ENCODE measurements at places on chromosomes 7 and 10.
A peak's percentile ranks its signal among the peaks of the same experiment; 100 is the strongest.

DNA sequence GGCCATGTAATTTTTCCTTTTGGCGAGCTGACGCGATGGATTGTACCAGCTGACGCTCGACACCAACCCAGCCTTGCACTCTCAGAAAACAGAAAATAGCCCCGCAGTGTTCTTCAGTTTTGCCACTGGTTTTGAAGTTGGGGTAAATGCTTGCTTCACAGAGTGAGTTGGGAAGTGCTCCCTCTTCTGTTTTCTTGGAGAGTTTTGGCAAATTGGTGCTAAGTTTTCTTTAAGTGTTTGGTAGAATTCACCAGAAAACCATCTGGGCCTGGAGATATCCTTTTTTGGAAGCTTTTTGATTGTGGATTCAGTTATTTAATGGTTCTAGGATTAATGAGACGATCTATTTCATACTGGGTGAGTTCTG is 252.8 kb downstream of the ELFN1 start:
- DNase-seq: no peak

DNA sequence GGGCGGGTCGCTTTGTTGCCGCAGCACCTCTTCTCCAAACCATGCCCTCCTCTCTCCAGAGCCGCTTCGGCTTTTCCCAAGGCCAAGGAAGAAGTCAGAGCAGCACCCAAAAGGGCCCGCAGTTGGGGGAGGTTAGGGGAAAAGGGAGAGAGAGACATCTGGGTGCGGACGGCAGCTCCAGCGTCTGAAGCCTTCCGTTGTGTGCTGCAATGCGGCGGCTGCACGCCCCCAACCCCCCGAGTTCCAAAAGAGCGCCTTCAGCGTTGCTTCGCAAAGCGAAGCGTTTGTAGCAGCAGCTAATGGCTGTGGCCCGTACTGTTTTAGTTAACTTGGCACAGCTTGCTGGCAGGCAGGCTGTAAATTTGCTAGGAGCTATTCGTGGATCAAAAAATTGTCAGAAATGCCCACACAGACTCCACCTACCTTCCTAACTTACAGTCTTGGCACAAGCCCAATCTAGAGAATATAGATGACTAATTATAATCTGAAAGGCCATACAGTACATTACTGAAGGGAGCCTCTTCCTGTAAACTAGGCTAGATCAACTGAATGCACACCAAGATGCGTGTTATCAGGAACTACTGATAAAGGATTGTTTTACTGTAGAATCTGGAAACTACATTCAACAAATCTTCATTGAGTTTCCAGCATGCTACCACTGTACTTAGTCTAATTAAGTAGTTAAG is 1.1 kb upstream of the KBTBD2 start:
- no peak for DNase-seq

DNA sequence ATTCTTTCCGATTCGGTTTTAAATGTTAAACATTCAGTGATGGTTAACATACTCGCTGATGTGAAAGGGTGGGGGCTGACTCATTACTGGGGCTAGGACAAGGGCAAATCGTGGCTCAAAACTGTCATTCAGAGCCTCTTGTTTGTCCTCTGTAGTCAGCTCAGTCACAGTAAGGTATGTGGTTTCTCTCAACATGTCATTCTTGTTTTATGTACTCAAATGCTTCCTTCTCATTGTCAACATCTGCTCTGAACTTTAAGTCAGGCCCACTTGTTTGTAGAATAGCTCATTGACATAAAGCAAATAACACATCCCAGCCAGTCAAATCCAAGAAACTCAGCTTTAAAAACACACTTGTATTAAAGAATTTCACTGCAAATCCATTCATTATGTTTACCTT is 7.3 kb downstream of the SLC16A9 start:
- no peak for DNase-seq

DNA sequence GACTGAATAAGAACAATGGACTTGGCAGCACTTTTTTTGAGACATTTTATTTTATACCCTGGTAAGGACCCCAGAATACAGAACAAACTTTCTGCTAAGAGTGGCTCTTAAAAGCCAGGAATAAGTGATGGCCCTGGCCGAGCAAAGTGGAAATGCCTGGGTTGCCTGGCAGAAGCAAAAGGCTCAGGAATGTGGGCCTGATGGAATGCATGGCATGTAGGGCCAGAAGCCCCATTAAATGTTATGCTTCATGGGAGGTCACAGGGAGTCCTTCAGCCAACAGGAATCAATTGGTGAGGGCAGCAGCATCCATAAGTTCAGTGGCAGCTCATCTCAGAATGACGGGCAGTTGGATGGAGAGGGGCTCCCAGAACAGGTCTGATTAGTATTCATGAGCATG is 301.5 kb upstream of the CACNA2D1 start:
- no peak for DNase-seq

GRCh38 chr7:104150470-104150869 is 57.3 kb downstream of the ORC5 start:
- no peak for DNase-seq

DNA sequence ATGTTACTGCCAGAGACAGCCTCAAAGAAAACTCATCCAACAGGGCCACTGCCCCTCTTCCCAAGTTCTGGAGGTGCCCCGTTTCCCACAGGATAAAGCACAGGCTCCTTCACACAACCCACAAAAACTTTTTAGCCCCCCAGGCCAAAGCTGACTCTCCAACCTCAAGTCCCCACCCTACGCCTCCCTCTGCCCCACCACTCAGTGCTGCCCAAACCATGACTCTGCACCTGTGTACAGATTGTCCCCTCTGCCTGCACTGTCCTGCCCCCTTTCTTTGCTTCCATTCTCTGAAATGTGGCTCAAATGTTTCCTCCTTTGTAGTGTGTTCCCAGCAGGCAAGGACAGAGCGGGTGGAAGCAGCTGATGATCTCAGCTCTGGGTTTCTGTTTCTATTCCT is 284.0 kb downstream of the GRID1 start:
- no peak for DNase-seq

DNA sequence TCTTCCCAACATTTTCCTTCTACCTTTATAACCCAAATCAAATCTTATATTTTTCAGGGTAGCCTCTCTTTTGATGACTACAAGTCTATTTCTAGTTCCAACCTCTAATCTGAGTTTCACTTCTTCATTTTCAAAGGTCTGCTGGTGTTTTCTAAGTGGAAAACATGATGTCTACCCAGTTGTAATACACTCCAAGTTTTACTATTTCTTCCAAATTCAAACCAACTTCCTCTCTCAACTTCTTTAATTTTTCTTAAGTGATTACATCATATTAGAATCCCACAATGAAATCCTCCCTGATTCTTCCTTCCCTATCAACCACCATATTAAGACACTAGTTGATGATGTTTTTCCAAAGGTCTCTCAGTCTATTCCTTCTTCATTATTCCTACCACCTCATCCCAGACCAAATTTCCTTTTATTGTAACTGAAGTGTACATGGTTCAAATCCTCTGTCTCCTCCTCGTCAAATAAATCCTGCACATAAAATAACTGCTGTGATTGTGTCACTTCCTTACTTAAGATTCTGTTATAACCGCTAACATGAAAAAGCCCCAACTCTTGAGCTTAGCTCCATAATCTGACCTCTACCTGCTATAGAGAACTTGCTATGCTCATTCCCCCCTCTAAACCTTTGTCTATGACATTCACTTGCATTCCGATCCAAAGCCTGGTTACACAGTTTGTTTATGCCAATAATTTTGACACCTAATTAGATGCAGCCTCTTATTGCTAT is 12.7 kb downstream of the TAS2R38 start:
- no peak for DNase-seq

DNA sequence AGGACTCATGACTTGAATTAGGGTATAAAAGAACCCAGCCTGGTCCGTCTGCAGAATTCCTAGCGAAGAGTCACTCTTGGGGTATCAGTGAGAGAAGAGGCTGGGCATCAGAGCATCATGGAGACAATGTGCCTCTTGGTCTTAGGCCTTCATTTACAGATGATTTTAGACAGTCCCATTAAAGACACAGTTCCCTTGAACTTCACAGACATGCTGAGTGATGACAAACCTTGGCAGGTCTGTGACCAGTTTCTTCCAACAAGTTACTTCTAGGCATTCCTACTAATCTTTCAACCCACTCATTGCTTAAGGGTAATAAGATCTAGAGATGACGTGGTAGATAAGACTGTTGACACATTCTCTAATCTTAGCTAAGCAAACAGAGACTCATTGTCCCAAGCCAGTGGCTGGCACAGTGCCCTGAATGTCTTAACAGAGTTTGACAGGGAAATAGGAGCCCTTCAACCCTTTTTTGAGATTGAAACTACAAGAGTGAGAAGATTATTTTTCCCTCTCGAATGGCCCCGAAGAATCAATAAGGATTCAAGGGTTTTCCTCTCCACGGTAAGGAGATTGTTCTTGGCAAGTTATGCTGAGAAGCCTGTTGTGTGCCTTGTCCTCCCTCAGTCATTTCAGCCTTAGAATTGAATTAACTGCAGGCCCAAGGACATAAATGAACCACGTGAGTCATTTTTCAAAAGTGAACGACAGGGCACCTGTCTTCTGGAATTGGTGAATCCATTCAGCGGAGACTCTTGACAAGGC is 281.1 kb downstream of the CCDC3 start:
- DNase-seq: no peak

DNA sequence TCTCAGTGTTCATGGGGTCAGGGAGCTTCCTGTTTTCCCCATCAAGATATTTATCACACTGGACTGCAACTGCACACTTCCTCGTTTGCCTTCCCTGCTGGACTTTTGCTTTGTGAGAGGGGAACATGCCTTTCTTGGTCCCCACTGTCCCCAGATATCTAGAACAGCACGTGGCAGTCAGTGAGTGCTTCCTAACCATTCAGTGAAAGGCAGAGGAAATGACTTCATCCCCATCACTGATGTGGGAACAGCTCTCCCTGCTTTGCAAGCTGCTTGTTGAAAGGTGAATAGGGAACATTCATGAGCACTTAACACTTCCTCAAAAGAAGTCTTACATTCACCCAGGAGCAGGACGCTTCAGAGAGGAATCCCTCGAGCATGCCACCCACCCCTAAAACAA is 135.4 kb downstream of the MYOF start:
- no peak for DNase-seq

DNA sequence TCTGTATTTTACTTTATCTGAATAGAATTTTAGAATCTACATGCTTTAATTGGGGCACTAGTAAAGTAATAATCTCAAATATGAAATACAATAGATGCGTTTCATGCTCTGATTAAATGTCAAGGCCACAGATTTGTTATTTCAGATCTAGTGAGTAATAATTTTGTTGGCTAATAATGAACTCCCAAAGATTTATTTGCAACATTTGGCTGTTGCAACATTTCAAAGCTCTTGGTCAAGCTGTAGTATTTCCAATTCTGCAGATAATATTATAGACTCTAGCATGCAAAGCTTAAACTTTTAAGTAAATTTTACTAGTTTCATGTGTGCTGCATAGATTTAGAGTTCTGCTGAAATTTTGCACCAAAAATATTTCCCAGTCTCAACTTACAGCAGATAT is 16.7 kb downstream of the LRRN3 start:
- no peak for DNase-seq

DNA sequence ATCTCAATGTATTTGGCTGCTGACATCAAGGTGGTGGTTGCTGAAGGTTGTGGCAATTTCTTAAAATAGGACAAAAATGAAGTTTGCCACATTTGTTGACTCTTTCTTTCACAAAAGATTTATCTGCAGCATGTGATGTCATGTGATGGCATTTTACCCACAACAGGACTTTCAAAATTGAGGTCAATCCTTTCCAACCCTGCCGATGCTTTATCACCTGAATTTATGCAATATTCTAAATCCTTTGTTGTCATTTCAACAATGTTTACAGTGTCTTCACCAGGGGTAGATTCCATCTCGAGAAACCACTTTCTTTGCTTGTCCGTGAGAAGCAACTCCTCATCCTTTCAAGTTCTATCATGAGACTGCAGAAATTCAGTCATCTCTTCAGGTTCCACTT is 40.6 kb upstream of the SLC16A12 start:
- DNase-seq: no peak

GRCh38 chr7:85573346-85573745 is 386.5 kb upstream of the SEMA3D start:
- no peak for DNase-seq

GRCh38 chr7:27992755-27993493 is 187.7 kb downstream of the JAZF1 start:
- DNase-seq: no peak

DNA sequence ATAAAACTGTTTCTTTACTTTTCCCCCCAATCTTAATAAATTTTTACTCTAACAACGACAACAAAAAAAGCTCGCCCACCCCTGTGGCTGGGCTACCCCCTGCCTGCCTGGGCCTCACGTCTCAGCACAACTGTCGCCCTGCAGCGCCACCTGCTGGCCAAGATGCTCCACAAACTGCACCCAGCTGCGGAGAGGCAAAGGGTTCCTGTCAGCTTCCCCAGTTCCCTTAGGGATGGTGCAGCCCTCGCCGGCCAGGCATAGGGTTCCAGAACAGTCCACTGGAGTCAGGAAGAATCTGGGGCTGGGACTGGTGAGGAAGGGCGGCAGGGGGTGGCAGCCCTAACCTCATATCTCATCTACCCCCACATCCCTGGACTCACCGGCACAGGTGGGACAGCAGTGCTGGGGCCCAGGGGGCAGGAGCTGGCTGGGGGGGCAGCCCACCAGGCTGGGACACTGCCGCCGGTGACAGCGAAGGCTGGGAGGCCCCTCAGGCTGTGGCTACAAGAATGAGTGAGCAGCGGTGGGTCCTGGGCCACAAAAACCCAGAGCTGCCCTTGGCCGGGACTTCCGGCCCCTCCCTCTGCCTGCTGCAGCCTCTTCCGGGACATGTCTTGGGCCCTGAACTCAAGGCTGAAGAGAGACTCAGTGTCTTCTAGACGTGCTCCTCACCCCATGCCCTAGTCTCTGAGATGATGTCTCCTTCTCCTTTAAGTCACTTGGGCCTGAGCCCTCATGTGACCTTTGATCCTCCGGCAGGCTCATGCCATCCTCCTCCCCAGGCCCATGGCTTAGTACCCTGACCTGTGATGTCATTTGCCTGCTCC is 21.2 kb downstream of the ATP6V1F start:
- peak; percentile 70 for DNase-seq

All from stimulated activated CD8-positive, alpha-beta memory T cell treated with anti-CD3 and anti-CD28 coated beads, Interleukin-7, amount 100 ng/mL, for 1 hour (primary cell).